Cardiac muscle cell (in vitro differentiated cells and primary cell): ENCODE measurements at places on chromosomes 11 and 22. TPM values are rescaled to one million over a fixed set of nuclear protein-coding genes. Genes with fewer than 3 reads are reported as not detected.

The SESN3 gene
- total RNA-seq: 21.6 and 27.7 TPM in 2 replicates

GRCh38 chr11:109552376-109552775 is 130.4 kb downstream of the C11orf87 start:
- H3K4me1 ChIP-seq: no peaks in the 10 kb centered on the region
- no peak overlapping the region for H3K27ac ChIP-seq
- peak; percentile 21 for DNase-seq
- H3K27me3 ChIP-seq: no peaks in the 10 kb centered on the region

DNA sequence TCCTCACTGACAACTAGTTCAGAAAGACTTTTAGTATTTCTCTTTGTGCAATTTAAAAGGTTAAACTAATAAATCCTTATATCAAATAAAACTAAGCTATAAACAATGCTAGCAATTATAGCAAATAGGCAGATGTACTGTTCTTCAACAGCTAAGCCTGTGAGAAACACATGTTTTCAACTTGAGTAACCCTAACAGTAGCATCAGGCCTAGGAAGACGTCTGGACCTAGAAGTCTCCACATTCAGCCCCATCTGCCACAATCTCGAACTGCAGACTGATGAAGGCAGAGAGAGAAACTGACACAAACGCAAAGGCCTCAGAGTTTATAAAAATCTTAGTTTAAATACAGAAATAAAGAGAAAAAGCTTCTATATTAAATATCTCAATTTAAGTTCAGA is 2.5 kb downstream of the ST13 start:
- no peak for DNase-seq
- peak overlapping the region; percentile 90 for H3K4me3 ChIP-seq
- H3K27me3 ChIP-seq: no peaks in the 10 kb centered on the region
- peaks cover 7% of the 10 kb centered on the region for H3K36me3 ChIP-seq
- H3K4me1 ChIP-seq: peaks cover 27% of the 10 kb centered on the region

DNA sequence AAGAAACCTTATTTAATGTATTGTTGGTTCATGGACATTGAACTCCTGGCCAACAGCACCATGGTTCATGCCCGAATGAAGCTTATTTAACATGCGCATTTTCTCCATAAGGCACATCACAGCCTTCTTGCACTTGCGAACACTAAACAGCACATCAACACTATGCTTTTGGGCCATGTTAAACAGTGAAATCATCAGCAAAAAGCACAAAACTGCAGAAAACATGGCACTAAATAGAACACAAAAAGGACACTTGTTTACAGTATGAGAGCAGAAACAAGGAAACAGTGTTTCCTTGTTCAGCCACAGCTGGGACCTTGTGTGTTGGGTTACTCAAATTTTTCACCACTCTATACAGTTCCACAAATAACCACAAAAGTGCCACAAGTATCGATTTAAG is 122.3 kb downstream of the MSANTD4 start:
- H3K4me3 ChIP-seq: no peak overlapping the region
- no peaks in the 10 kb centered on the region for H3K4me1 ChIP-seq
- H3K36me3 ChIP-seq: no peaks in the 10 kb centered on the region
- no peak for DNase-seq
- no peaks in the 10 kb centered on the region for H3K27me3 ChIP-seq

The GAL gene
- 0.60 and 0.83 TPM in 2 replicates for total RNA-seq

DNA sequence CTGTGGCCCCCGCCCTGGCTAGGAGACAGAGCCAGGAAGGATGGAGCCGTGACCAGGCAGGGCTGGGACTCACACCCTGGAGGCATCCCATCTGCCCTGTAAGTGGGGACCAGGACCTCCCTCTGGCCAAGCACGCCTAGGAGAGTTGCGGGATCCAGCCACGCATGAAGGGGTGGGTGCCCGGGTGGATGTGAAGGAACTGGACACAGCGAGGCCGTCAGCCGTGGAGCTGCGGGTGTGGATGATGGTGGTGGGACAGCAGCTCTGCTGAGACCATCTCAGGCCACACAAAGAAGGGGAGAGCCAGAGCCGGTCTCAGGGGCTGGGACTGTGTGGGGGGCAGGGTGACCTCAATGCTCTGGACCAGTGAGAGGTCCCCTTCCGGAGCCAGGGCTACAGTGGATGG is 746.4 kb downstream of the BRD1 start:
- no peaks in the 10 kb centered on the region for H3K27me3 ChIP-seq
- no peak overlapping the region for H3K4me3 ChIP-seq
- H3K36me3 ChIP-seq: no peaks in the 10 kb centered on the region

- peak within 1 kb of the TSS; percentile 100 for H3K4me3 ChIP-seq
- no peaks in the 10 kb centered on the region for H3K27me3 ChIP-seq
- peaks cover 16% of the 10 kb centered on the region for H3K4me1 ChIP-seq
- DNase-seq: peak; percentile 53
These were observed at the start of gene CD81 for GRCh38 chr11:2376751-2377451. Gene CD81 (plus strand): TSS chr11:2377310. CDS start chr11:2377550, 240 bp downstream.

The SOX6 gene
- total RNA-seq: 7.6 and 9.6 TPM in 2 replicates

- H3K4me3 ChIP-seq: no peak overlapping the region
- DNase-seq: no peak
- H3K36me3 ChIP-seq: no peaks in the 10 kb centered on the region
- H3K27me3 ChIP-seq: no peaks in the 10 kb centered on the region
- no peak overlapping the region for H3K27ac ChIP-seq
These were observed 44.1 kb upstream of the FIBIN start for GRCh38 chr11:26949846-26950245.

DNA sequence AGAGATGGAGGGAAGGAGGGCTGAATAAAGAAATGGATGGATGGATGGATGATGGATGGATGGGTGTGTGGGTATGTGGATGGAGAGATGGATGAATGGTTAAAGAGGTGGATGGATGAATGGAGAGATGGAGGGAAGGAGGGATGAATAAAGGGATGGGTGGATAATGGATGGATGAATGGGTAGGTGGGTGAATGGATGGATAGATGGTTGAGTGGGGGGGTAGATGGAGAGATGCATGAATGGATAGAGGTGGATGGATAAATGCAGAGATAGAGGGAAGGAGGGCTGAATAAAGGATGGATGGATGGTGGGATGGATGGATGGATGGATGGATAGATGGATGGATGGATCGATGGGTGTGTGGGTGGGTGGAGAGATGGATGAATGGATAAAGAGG is 71.6 kb downstream of the CDKN1C start:
- no peaks in the 10 kb centered on the region for H3K27me3 ChIP-seq
- no peak overlapping the region for H3K27ac ChIP-seq
- no peak overlapping the region for H3K4me3 ChIP-seq
- DNase-seq: no peak

DNA sequence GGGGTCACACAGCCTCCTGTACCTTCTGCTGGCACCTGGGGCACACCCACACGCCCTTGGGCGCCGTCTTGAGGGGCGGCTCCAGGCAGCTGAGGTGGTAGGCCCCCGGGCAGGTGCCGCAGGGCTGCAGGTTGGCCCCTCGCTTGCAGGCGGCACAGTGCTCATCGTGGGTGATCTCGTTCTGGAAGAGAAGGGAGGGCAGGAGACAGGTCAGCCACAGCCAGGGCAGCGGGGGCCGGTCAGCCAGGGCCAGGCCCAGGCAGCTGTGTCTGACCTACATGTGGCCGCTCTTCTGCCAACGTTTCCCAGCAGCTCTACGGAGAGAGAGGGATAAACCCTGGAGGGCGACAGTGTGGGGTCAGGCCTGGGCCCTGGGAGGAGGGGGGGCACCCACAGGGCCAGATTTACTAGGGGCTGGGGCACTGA is 121.9 kb downstream of the PHF21B start:
- no peak overlapping the region for H3K27ac ChIP-seq
- no peak for DNase-seq
- no peaks in the 10 kb centered on the region for H3K27me3 ChIP-seq
- no peak overlapping the region for H3K4me3 ChIP-seq
- no peaks in the 10 kb centered on the region for H3K36me3 ChIP-seq

The MYO7A gene
- 1.4 and 1.6 TPM in 2 replicates for total RNA-seq

The RIC3 gene
- 8.7 and 14.3 TPM in 2 replicates for total RNA-seq

- H3K27ac ChIP-seq: no peak overlapping the region
- no peaks in the 10 kb centered on the region for H3K4me1 ChIP-seq
- H3K27me3 ChIP-seq: no peaks in the 10 kb centered on the region
- no peak overlapping the region for H3K4me3 ChIP-seq
- no peak for DNase-seq
These were observed 43.0 kb upstream of the HIPK3 start for GRCh38 chr11:33214187-33214586.

DNA sequence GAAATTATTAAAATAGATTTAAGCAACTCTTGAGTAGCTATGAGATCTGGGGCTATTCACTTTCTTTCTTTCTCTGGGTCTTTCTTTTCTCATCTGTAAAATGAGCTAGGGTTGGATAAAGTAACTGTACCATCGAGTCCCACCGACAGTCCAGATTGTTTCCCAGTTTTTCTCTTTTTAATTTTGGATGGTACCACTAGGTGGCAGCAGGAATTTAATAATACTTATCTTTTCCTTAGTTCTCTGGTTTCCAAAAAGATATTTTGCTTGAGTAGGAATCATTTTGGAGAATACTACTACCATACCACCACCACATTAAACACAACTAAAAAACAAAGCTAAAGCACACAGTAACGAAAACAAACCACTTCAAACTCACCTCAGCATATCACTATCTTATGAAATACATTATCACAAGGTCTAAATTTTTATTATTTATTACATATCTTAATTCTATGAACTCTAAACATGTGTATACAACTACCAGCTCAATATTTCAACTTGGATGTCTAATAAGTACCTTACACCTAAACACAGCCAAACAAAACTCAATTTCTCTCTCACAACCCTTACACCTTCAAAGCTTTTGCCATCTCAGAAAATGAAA is 584.0 kb downstream of the KCNA4 start:
- no peaks in the 10 kb centered on the region for H3K36me3 ChIP-seq
- no peaks in the 10 kb centered on the region for H3K27me3 ChIP-seq
- no peaks in the 10 kb centered on the region for H3K4me1 ChIP-seq

GRCh38 chr22:23089633-23090456 is 19.5 kb downstream of the GNAZ start:
- H3K4me3 ChIP-seq: no peak overlapping the region
- H3K4me1 ChIP-seq: no peaks in the 10 kb centered on the region
- no peaks in the 10 kb centered on the region for H3K27me3 ChIP-seq
- no peak for DNase-seq

GRCh38 chr11:134340354-134340964 is 8.7 kb downstream of the GLB1L2 start:
- H3K4me1 ChIP-seq: no peaks in the 10 kb centered on the region
- no peak overlapping the region for H3K4me3 ChIP-seq

DNA sequence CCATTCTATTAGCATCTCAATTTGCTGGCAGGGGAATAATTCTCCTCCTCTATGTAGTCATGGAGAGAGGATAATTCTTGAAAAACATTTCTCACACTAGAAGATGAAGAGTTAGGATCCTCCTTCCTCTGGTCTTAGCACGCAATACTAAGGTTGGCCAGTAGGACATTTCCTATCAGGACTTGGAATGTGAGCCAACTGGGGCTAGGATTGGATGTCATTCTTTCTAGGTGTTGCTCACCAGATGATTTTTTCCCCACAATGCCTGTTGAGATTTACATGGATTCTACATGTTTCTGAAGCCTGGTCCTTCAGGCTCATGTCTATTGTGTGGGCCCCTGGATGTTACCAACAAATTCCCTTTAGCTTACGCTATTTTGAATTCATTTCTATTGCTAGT is 28.0 kb downstream of the SLN start:
- H3K36me3 ChIP-seq: no peaks in the 10 kb centered on the region
- no peak overlapping the region for H3K4me3 ChIP-seq
- no peaks in the 10 kb centered on the region for H3K27me3 ChIP-seq
- no peak overlapping the region for H3K27ac ChIP-seq
- no peaks in the 10 kb centered on the region for H3K4me1 ChIP-seq

DNA sequence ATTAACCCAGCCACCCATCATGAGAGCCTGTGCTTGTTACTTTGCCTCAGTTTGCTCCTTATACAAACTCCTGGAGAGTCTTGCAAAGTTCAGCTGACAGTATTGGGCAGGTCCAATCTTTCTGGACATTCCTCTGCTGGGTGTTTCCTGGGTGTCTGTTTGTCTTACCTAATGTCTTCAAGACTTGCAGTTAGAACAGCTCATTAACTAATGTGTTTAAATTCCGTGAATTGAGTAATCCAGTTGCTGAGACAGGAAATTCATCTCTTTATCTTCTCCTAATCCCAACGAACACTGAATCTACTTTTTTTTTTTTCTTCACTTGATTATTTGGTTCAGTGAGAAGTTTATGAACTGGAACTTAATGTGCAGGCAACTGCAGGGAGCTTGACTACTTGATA is 20.6 kb downstream of the BCO2 start:
- H3K4me3 ChIP-seq: no peak overlapping the region
- no peaks in the 10 kb centered on the region for H3K4me1 ChIP-seq
- DNase-seq: no peak
- peaks cover 18% of the 10 kb centered on the region for H3K36me3 ChIP-seq

GRCh38 chr11:65899356-65900124 is 648 bp downstream of the FOSL1 start:
- H3K4me3 ChIP-seq: peak overlapping the region; percentile 35
- no peaks in the 10 kb centered on the region for H3K36me3 ChIP-seq
- DNase-seq: peak; percentile 75
- peaks cover 85% of the 10 kb centered on the region for H3K27me3 ChIP-seq

The CEND1 gene
- 1.6 and 7.6 TPM in 2 replicates for total RNA-seq

The PPME1 gene
- 55.2 and 62.1 TPM in 2 replicates for total RNA-seq

- no peak overlapping the region for H3K27ac ChIP-seq
- peaks cover 14% of the 10 kb centered on the region for H3K4me1 ChIP-seq
- H3K36me3 ChIP-seq: no peaks in the 10 kb centered on the region
- no peak for DNase-seq
These were observed 27.1 kb downstream of the MRPL48 start for GRCh38 chr11:73814812-73815211.

- peak; percentile 92 for DNase-seq
- no peak overlapping the region for H3K27ac ChIP-seq
- no peak overlapping the region for H3K4me3 ChIP-seq
- H3K4me1 ChIP-seq: peaks cover 14% of the 10 kb centered on the region
- no peaks in the 10 kb centered on the region for H3K36me3 ChIP-seq
- H3K27me3 ChIP-seq: peaks cover 69% of the 10 kb centered on the region
These were observed 4.6 kb downstream of the ETS1 start for GRCh38 chr11:128582496-128583366.

The VPREB1 gene
- not detected in 2 replicates for total RNA-seq

GRCh38 chr11:16911186-16911585 is 103.0 kb downstream of the PLEKHA7 start:
- no peaks in the 10 kb centered on the region for H3K36me3 ChIP-seq
- DNase-seq: no peak

The MPPED2 gene
- total RNA-seq: 19.9 and 32.5 TPM in 2 replicates

The HTR3B gene
- not detected in 2 replicates for total RNA-seq

DNA sequence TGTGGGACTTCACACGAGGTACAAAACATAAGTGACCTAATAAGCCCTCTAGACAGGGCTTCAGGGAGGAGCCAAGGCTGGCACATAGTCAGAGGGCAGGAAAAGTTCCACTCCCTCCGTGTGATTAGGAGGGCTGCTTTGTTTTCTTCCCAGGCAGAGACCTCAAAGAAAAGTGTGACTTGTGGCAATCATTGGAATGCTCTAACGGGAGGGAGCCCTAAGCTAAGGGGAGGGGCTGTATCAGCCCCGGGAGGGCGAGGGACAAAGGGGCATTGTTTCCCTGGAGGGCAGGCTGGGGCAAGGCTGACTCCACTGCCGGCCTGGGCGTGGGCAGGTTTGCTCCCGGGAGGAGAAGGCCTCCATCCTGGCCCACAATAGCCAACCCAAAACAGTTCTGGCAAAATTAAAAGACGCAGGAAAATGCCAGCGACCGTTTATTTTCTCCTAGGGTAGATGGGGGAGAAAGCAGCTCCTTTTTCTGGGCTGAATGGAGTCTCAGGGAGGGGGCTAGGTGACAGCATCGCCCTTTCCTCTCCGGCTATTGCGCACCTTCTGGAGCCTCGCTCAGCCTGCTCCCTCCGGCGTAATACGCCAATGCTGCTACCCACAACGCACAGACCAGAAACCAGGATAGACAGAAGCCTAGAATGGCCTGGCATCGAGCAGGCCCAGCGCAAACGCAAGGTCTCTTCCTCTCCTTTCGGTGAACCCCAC is 60.2 kb downstream of the ENDOD1 start:
- H3K27me3 ChIP-seq: peaks cover 17% of the 10 kb centered on the region
- DNase-seq: peak; percentile 78
- H3K4me1 ChIP-seq: peaks cover 1% of the 10 kb centered on the region
- no peak overlapping the region for H3K27ac ChIP-seq
- H3K4me3 ChIP-seq: no peak overlapping the region

The LGR4 gene
- 84.2 and 89.3 TPM in 2 replicates for total RNA-seq
